ENCODE measurements at places on chromosomes 16 and 17. TPM values are rescaled to one million over a fixed set of nuclear protein-coding genes. Genes with fewer than 3 reads are reported as not detected.

The CDK5R1 gene
- polyA plus RNA-seq = 0.54 TPM

The CSH1 gene
- polyA plus RNA-seq = not detected

The TMEM100 gene
- polyA plus RNA-seq = 8.0 TPM

The ITGAL gene
- polyA plus RNA-seq = 1.1 TPM

The UNC45B gene
- polyA plus RNA-seq = 0.62 TPM

The G6PC1 gene
- polyA plus RNA-seq = 1.4 TPM

The CCDC144A gene
- not detected for polyA plus RNA-seq

The DPEP3 gene
- polyA plus RNA-seq = 0.06 TPM

The ALOX12 gene
- 1.2 TPM for polyA plus RNA-seq

The DNAI2 gene
- 0.10 TPM for polyA plus RNA-seq

The CPNE7 gene
- polyA plus RNA-seq = 13.9 TPM
